Gastrocnemius medialis (tissue), 4 donors: ENCODE measurements at places on chromosomes 2 and 18. TPM values are rescaled to one million over a fixed set of nuclear protein-coding genes. Genes with fewer than 3 reads are reported as not detected.

DNA sequence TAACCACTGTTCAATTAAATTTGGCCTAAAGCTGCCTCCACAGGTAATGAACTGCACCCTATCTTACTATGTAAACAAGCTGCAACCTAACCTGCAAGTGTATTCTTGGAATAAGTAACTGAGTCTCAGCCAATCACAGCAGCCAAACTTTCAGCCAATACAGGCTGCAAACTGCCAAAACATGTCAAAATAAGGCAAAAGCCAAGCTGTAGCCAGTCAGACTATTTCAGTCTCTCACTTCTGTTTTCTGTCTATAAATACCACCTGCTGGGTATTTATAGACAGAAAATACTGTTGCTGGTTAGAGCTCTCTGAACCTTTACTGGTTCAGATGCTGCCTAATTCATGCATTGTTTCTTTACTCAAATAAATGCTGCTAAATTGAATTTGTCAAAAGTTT is 14.3 kb downstream of the C2orf76 start:
- DNase-seq, result peak; percentile 38

DNA sequence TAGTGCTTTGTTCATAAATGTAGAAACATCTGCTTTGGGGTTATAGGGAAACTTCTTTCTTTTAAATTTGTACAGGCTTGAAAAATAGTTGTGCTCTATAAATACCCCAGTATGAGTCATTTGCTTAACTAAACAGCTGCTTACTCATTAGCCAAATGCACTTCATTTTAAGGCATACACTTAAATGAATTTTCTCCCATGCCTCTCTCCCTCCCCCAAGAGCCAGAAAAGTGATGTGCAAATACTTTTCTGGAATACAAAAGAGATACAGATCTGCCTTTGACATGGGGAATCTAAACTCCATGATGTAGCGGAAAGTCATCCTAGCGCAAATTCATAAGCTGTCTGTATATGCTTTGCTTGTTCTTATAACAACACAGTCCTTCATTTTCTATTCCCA is 469.4 kb downstream of the DLGAP1 start:
- no peak for DNase-seq

- no peak for DNase-seq
Measured at GRCh38 chr18:24153397-24153796, 14.5 kb downstream of the CABYR start.

DNA sequence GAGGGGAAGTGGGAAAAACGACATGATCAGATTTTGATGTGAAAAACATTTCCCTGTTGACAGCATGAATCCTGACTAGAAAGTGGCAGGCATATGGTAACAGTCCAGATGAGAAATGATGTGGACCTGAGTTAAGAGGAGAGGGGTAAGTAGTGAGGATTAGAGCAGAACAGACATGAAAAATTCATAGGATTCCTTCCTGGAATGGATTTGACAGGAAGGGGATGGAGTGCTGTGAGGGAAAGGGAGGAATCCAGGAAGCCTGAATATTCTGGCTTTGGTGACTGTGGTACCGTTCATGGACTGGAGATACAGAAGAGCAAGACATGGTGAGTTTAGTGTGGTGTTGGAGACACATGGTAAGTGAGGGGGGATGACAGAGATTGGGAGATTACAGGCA is 115.4 kb downstream of the TMEM131 start:
- DNase-seq, result no peak

SLC14A1 gene
- 1.1 TPM for total RNA-seq

- DNase-seq, result no peak
Measured at GRCh38 chr2:140128909-140129308, 1348.7 kb upstream of the NXPH2 start.

- DNase-seq, result no peak
Measured at GRCh38 chr2:121707344-121707919, 29.2 kb downstream of the NIFK start.

DNA sequence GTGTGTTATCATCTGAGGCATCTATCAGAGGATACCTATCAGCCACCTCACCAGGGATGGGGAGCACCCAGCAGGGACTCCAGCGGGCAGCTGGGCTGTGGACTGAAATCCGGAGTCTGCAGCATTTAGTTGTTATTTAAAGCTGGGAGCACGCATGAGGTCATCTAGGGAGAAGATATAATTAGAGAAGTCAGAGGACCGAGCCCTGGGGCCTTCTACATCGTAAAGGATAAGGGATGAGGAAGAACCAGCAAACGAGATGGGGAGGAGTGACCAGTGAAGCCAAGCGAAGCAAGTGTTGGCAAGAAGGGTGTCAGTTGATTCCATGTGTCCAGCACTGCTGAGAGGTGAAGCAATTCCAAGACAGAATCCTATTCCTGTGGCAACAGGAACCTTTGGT is 70.3 kb downstream of the STEAP3 start:
- peak; percentile 67 for DNase-seq

DNA sequence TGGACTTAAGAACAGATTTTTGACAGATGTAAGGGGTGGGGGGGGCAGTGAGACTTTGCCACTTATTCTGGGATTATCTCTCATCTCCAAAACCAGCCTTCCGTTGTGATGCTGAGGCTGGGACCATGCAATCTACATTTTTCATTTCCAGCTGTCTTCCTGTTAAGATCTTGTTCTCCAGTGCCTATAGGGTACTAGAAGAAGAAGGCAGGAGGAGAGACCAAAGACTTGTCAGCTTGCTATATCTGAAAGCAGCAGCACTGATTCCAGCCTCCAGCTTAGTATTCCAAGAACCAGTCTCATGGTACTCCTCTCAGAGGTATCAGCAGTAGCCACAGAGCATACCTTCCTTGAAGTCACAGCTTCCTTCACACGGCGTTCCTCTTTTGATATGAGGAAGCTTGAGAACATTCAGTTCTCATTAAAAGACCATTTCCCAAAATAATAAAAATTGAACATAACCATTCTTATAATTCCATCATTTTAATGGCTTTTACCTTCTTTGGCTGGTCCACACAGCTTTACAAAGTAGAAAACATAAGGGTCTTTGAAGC is 49.8 kb downstream of the USP34 start:
- DNase-seq, result no peak

KANSL1L gene
- total RNA-seq, result 21.9 TPM

DNA sequence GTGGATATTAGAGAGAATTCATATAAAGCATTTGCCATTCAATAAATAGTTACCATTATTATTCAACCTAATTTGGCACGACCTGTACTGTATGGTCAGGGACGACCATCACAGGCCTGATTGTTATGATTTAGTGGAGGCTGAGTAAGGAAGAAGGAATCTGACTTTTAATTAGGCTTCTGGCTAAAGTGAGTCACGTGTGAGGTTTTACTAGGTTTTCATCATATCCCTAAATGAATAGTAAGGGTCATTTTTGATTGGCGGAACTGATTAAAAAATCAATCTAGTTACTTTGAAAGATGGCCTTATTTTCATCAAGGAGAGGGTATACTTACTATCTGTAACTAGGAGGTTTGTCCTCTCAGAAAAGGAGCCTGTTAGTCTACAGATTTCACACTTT is 143.4 kb downstream of the ADCYAP1 start:
- DNase-seq, result no peak

- DNase-seq, result no peak
Measured at GRCh38 chr2:221289389-221289788, 282.7 kb downstream of the EPHA4 start.

DNA sequence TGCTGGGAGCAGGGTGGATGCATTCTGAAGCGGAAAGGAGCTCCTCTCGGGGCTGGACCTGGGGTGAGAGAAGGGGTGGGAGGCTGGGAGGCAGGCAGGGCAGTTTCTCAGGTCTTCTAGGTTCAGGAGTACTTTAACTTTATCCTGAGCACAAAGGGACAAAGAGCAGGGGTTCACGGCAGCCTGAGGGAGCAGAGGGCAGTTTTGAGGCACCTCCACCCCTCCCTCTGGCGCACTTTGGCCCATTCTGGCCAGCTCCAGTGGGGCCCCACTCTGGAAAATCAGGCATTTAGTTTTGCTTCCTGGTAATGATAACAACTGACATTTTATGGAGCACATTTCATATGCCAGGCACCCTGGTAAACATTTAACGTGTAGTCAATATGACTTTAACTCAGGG is 14.3 kb downstream of the B3GNT7 start:
- no peak for DNase-seq

GRCh38 chr2:178401994-178402437 is 49.0 kb downstream of the PRKRA start:
- no peak for DNase-seq

GRCh38 chr2:70831861-70832260 is 3.8 kb downstream of the CD207 start:
- no peak for DNase-seq

DNA sequence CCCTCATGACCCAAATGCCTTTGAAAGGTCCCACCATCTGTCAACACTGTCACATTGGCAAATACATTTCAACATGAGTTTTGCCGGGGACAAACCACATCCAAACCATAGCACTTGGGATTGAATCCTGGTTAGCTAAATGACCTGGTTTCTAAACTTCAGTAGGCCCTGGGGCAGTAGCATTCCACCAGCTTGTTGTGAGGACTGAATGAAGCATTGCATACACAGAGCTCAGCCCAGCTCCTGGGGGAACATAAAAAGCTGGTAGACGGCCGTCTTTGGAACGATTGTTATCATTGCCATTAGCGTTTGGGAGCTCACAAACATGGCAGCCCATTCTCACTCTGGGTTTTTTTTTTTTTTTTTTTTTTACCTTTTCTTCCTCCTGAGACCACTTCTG is 57.5 kb upstream of the CXCR4 start:
- DNase-seq, result no peak

DNA sequence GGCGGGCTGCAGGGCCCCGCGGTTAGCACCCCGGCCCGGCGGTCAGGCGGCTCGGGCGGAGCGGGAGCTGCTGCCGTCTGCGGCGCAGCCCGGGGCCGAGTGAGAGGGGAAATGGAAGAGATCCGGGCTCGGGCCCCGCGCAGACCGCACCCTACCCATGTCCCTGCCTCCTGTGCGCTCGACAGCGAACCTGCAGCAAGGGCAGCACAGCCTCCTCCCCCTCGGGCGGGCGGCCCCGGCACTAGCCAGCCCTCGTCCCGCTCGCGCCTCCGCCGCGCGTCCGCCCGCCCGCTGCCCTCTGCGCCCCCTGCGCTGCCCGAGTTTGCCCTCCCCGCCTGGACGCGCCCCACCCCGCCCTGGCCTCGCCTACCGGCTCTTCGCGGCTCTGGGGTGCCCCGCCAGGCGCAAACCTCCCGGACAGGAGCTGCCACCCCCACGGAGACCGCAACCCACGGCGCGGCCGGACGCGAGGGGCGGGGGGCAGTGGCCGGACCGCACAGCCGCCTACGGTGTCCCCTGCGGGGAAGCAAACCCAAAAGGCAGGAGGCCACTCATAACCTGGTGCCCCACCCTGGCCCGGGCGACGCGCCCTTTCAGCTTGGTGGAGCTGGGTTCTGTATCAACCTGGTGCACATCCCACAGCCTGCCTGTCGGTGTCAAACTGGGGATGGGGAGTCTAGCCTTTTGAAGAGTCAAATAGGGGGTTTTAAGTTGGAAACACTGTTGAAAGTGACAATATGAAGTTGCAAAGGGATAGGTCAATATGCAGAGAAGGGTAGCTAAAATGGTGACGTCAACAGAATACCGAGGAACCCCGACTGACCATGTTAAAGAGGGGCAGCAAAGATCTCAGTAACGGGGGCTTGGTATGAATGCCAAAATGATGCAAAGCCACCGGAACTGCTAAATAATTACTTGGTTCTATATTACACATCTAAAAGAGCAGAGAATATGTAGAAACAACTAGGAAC is at the start of gene IHH:
Gene IHH (minus strand): TSS at position 101 of the 971 bp plus-strand sequence. CDS start 454 bp downstream, outside the sequence.
- DNase-seq, result no peak

- no peak for DNase-seq
Measured at GRCh38 chr18:70559446-70559845, 270.6 kb downstream of the SOCS6 start.

UPP2 gene
- total RNA-seq, result not detected

OTOS gene
- total RNA-seq, result not detected

DNA sequence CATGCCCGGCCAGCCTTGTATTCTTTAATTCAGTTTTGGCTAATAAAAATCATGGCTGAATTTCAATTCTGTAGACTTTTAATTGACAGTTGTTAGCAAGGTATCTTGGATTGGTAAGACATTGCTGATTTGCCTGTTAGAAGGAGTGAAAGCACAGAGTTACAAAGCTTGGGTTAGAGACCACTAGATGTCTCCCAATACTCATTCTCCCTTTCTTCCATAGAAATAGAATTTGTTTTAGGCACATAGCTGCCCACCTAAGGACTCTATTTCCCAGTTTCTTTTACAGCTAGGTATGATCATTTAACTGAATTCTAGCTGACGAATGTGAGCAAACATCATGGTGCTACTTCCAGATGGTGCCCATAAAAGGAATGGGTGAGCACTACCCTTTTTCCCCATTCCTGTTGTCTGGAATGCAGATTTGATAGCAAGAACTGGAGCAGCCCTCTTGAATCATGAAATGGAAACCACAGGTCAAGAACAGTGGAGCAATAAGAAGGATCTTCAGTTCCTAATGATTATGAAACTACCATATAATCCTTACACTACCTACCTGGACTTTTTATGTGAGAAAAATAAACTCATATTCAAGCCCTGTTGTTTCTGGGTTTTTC is 17.5 kb downstream of the PECR start:
- no peak for DNase-seq

DNA sequence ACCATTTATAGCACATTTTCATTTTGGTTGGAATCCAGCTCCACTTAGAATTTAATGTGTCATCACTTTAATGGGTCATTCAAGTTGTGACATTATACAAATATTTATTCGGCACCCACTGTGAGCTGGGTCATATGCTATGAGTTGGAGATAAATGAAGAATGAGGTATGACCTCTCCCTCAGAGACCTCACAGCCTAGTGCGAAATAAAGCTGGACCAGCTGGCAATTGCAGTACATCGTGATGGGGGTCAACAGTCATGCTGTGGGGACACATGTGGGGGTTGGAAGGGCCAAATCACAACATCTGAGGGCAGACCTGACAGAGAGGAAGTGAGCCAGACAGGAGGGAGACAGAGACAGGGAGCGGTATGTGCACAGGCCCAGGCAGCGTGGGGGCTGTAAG is 175.4 kb downstream of the MAIP1 start:
- DNase-seq, result no peak

DNA sequence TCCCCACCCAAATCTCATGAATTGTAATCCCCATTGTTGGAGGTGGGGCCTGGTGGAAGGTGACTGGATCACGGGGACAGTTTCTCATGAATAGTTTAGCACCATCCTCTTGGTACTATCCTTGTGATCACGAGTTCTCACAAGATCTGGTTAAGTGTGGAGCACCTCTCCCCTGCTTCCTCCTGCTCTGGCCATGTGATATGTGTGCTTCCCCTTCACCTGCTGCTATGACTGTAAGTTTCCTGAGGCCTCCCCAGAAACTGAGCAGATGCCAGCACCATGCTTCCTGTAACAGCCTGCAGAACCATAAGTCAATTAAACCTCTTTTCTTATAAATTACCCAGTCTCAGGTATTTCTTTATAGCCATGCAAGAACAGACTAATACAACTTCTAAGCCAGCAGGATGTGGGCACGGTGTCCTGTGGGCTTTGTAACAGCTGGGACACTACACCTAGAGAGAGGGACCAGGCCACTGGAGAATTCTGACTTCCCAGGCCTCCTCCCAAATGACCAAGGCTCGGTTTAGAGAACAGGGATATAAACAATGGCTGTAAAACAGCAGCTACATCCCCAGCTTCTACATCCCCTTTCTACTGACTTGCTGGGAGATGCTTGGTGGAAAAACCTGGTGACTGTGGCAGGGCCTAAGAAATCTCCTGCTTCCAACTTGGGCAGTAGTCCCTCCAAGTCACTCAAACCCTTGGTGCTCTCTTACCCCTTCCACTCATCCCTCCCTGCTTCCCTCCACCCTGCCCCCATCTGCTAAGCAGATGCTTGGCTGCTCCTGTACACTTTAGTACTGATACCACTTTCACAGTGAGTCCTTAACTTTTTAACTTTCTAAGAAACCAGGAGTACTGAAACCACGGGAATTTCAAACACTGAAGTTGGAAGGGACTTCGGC is 10.3 kb downstream of the STAT1 start:
- no peak for DNase-seq

- DNase-seq, result no peak
Measured at GRCh38 chr2:139964721-139965440, 1184.7 kb upstream of the NXPH2 start.
